Suppressor macrophage treated with lipopolysaccharide for 4 hours (primary cell): ENCODE measurements at places on chromosomes 5 and 9.

DNA sequence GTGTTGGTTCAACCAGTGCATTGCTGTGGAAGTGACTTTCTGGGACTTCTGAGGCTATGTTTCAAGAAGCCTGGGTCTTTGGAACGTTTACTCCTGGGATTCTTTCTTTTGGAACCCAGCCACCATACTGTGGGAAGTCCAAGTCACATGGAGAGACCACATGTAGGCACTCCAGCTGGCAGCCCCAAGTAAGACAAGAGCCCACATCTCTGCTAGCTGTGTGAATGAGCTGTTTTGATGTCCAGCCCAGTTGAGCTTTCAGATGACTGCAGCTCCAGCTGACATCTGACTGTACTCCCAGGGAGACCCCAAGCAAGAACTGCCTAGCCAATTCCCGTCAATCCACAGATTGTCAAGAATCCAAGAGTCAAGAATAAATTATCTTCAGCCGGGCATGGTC is 60.1 kb upstream of the SPATA31D4 start:
- no peak for DNase-seq

DNA sequence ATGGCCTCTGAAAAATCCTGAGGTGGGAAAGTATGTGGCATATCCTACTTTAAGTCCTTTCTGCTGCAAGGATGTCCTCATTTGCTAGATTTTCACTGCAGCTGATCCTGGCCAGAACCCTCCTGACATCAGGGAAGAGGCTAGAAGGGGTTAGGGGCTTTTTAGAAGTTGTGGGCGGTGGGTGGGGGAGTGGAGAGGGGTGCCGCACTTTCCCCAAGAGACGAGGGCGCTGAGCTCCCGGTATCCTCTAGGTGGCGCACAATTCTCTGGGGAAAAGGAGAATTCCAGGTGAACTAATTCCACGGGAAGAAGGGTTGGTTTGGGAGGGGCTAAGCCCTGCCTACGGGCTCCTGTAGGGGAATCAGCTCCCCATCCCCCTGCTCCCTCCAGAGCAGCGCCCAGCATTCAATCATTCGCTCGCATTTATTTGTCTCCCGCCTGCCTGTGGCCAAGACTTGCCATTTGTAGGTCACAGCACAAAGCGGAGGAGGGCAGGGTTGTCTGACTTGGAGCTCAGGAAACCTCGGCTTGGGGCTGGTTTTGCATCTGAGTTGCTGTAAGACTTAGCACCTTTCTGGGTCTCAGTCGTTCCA is 42.9 kb upstream of the HAND1 start:
- peak; percentile 23 for DNase-seq

DNA sequence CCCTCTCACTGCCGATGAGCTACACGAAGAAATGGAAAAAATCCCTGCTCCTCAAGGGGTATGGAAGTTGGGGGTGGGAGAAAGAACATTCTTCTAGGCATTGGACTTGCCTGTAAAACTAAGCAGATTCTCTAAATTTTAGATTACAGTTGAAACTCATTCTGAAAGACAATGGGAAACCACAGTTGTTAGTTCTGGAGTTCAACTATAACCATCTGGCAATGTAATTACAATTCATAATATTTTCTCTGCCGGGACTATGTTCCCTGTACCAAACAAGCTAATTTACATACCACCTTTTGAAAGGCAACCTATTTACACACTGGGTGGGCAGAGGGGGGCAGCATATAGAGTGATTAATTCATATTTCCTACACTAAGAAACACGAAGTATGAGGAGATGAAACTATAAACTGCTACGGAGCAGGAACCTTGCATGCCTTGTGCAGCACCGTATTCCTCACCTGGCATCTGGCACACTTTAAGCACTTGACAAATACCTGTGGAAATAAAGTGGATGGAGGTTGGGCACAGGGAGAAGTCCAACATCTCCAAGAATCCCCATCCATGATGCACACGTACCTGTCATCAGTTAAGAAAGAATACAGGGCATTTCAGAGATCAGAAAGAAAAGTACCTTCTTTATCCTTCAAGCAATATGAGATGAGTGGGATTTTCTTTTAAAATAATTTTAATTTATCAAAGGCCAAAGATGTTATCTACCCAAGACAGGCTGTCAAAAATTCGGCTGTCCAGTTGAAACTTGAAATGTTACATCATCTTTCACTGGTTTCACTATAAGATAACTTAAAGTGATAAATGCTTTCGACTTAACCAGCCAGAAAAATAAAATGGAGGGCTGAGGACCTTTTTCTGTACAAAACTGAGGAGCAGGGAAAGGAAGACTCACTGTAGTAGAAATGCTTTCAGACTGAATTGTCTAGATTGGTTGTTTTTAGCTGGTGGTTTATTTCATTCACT is 54.2 kb downstream of the SSBP2 start:
- no peak for DNase-seq

GRCh38 chr9:14245901-14246525 is 67.9 kb downstream of the NFIB start:
- DNase-seq: no peak

DNA sequence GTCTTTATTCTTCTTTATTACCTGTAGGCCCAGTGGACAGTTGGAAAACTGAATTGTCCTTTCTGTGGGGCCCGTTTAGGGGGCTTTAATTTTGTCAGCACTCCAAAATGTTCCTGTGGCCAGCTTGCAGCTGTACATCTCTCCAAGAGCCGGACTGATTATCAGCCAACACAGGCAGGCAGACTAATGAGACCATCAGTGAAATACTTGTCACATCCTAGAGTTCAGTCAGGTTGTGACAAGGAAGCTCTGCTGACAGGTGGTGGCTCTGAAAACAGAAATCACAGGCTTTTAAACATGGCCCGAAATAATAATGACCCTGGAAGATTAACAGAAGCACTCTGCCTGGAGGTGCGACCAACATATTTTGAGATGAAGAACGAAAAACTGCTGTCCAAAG is 47.9 kb downstream of the RNF180 start:
- no peak for DNase-seq

GRCh38 chr9:92059661-92060060 is 55.6 kb downstream of the SPTLC1 start:
- no peak for DNase-seq

- no peak for DNase-seq
Observed at GRCh38 chr9:91533382-91533781, 109.8 kb upstream of the NFIL3 start.

DNA sequence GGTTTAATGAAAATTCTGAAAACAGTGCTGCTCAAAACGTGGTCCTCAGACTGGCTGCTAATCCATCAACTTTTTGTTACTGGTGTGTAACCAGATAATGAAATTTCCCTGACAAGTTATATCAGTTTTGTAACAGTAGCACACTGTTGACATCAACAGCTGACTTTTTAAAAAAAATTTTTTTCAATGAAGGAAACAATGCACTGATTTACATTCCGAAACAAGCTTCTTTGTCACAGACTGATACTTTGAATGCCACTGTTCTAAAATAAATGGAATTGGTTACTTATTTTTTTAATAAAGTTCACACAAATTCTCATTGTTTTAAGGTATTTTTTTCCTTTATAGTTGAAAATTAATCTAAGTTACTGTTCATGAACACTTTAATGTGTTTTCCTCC is 169.1 kb downstream of the NIPBL start:
- DNase-seq: no peak

DNA sequence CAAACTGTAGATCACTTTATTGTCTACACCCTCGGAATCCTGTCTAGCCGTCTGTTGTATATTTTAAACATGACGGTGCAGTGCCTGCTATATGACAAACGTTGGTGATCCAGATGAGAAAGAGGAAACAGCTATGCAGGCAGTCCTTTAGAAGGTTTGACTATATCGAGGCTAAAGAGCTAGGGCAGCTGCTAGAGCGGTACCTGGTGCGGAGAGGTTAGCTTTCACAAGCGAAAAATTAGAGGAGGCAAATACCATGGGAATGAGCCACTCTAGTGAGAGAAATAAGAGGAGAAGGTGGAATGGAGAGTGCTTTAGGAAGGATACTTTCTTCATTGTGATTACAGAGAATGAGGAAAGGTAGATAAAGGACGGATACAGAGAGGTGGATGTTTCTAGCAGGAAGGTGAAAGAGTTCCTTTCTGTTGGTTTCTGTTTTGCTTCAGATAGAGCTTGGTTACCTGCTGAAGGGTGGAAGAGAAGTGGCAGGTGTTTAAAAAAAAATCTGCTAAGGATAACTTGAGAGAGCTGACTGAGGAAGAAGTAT is 959 bp upstream of the FBXL17 start:
- DNase-seq: peak; percentile 6

DNA sequence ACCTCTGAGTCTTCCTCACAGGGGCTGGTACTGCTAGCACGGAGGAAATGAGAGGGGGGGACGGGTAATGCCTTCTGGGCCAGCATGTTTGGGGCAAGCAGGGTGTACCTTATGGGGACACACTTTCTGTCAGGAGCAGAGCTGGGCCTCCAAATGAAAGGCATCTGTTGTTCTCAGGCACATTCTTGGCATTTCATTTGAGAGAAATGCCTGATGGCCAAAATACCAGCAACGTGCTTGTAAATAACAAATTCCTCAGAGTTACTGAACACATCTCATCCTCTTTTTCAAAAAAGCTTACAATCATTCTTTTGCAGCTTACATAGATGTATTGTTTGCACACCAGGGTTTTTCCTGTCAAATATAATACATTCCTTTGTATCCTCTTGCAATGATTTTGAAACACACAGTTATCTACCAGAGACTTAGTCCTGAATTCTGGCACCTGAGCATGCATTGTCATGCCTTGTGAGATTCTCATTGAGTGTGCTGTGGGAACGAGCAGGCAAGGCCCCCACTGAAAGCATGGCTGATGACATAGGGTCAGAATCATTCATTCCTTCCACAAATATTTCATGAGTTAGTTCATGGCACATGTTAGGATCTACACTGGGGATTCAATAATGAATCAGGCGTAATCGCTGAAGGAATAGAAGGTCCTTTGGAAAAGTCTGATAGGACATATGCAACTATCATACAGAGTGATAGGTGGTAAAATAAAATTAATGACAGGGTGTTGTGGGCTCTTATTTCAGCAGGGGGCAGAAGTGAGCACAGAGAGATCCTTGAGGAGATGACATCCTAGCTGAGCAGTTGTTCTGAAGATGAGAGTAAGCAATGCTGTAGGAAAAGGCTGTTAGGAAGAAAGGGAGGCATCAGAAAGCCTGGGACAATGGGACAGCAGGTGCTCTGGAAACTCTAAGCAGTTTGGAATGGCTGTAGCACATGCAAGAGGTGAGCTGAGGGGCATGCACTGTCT is 260.9 kb upstream of the TUT7 start:
- peak; percentile 38 for DNase-seq

DNA sequence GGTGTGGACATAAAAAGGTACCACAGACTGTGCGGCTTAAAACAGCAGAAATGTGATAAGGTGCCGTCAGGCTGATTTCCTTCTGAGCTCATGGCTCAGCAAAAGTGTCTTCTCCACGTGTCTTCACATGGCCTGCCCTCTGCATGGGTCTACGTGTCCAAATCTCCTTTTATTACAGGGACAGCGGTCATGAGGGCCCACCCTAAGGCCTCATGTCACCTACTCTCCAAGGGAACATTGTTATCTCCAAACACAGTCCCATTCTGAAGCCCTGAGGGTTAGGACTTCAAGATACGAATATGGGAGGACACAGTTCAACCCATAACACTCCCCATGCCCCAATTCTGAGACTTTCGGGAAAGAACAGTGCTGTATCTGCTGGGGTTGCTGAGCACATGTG is 35.2 kb downstream of the COL23A1 start:
- no peak for DNase-seq

DNA sequence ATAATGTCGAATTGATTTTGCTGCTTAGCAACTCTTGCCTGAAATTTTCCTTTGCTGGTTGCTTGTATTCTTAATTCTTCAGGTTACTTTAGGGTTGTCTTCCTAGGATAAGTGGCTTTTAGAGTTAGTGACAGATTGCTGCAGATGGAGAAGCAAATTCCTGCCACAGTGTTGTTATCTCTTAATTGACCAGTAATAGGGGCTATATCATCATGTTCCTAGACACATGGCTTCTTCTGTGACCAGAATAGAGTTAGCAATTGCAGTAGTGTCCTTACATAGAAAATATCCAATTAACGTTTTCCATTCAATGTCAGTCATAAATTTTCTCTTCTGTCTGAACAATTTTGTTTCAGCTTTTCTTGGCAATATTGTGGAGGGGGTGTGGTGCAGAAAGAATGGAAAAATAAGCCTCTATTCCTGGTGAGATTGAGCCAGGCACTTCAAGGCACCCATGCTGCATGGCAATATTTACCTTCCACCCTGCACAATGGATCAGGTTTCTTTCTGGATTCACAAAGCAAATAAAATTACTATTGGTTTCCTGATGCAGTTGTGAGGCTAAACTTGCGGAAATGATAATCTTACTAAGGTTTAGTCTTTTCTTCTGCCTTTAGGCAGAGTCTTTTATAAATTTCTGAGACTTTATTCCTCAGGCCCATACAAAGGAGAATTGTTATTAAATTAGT is 1481.5 kb downstream of the EFNA5 start:
- DNase-seq: no peak

DNA sequence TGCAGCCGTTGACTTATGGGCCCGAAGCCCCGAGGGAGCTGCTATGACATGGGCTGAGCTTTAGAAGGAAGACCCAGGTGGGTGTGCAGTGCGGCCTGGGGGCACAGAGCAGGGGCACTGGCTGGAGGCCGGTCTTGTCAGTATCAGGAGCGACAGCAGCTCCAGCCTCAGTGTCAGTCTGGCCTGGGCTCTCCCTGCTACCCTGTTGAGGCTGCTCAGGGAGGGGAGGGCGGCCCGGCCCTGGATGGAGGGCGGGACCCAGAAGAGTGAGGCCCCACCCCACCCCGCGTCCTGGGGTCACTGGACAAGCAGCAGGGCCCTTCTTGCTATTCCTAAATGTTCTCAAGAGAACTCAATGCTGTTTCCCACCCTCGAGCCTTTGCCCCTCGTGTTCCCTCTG is 18.0 kb downstream of the GFI1B start:
- no peak for DNase-seq

GRCh38 chr5:1211701-1212100 is 10.3 kb downstream of the SLC6A19 start:
- no peak for DNase-seq

GRCh38 chr5:135508496-135509005 is 27.2 kb downstream of the NEUROG1 start:
- DNase-seq: no peak

DNA sequence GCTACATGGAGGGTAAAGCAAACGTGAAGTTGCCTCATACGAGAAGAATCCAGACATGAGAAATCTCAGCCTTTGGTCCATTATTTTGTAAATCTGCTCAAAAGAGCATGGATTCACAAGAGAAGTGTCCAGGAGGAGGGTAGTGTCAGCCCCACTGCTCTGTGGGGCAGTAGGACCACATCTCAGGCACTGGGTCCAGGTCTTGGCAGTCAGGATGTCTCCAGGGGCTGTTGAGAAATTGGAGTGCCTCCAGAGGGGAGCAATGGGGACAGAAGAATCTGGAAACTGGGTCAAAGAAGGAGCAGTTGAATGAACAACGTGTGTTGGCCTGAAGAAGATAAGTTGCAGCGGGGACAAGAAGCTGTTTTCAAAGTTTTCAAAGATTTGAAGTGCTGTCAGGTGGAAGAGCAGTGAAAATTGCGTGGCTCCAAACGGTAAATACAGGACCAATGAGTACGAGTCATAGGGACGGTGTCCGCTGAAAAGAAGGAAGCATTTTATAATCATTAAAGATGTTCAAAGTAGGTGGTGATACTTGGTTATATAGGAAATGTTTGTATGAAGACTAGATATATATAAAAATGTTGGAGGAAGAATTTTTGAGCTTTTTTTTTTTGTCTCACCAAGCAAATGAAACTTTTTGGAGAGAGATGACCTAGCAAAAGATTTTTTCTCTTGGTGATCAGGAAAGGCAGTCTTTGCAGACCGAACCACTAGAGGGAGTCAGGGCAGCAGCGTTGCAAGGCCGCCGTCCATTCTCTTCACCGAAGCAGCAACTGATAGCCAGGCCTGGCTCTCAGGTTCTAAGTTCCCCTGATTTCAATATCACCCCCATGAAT is 57.1 kb upstream of the ZBED3 start:
- peak; percentile 80 for DNase-seq

- DNase-seq: no peak
Observed at GRCh38 chr5:179415291-179416060, 70.2 kb upstream of the ADAMTS2 start.
